Cerebellar nuclear complex (tissue), 1 donor: ENCODE measurements at places on chromosomes 3 and 15.

GRCh38 chr15:67601073-67601472 lies 58.6 kb downstream of the MAP2K5 start:
- no peak for DNase-seq

DNA sequence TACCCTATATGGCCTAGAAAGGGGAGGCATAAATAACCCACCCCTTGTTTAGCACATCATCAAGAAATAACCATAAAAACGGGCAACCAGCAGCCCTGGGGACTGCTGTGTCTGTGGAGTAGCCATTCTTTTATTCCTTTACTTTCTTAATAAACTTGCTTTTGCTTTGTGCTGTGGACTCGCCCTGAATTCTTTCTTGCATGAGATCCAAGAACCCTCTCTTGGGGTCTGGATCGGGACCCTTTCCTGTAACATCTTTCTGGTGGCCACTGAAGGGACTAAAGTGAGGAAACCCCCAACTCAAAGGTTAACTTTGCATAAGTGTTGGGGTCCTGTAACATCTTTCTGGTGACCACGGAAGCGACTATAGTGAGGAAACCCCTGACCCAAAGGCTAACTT lies 15.7 kb upstream of the HHATL start:
- DNase-seq: no peak

GRCh38 chr3:146948985-146949384 lies 343.8 kb upstream of the PLSCR5 start:
- no peak for DNase-seq

- no peak for DNase-seq
These were observed 236.8 kb upstream of the UBE2E2 start for GRCh38 chr3:22966349-22966748.

GRCh38 chr15:64209680-64210334 lies 47.0 kb upstream of the PPIB start:
- DNase-seq: no peak

DNA sequence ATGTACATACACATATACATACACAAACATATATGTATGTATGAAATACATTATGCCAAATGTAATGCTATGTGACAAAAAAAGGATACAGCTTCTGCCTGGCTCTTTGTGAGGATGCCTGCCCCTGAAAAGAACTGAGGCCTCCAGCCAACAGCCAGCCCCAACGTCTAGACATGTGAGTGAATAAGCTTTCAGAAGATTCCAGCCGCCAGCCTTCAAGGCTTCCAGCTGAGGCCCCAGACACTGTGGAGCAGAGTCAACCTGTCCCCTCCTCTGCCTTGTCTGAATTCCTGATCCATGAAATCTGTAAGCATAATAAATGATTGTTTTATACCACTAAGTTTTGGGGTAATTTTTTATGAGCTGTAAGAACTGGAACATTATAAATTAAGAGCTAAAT lies 24.7 kb downstream of the GXYLT2 start:
- no peak for DNase-seq

GRCh38 chr3:50608278-50608677 lies 3.3 kb downstream of the CISH start:
- DNase-seq: no peak

DNA sequence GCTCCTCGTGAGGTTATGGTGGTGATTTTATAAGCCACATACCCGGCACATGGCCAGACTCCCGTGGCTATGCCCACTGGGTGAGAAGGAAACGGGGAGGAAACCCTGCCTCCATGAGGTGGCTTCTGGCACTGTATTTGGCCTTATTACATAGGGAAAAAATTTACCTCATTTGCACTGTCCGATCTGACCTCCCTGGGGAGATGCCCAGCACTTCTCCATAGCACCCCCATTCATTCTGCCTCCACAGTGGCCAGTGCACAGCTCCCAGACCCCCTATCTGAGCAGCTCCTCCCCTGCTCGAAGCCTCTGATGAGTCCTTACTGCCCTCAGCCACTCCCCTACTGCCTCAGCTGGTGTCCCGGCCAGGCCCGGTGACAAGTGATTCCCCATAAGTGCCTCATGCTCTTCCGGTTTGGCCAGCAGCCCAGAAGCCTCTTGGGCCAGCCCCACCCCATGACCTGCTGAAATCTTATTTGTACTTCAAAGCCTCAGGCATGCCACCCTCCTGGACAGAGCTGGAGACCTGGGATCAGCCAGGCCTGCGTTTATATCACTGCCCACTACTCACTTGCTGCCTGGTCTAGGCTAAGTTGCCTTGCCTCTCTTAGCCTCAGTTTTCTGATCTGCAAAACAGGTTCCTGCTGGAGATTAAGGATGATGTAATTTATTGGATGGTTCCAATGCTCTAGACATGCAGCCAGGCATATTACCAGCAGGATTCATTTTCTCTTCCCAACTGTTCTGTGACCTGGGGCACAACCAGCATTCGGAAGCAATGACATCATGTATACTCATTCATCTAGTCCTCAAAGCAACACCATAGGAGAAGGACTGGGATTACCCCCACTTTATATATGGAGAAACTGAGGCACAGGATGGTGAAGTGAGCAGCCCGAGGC lies 30.6 kb upstream of the SLC6A6 start:
- no peak for DNase-seq

- DNase-seq: no peak
These were observed 93.8 kb upstream of the KBTBD8 start for GRCh38 chr3:66904336-66904735.

DNA sequence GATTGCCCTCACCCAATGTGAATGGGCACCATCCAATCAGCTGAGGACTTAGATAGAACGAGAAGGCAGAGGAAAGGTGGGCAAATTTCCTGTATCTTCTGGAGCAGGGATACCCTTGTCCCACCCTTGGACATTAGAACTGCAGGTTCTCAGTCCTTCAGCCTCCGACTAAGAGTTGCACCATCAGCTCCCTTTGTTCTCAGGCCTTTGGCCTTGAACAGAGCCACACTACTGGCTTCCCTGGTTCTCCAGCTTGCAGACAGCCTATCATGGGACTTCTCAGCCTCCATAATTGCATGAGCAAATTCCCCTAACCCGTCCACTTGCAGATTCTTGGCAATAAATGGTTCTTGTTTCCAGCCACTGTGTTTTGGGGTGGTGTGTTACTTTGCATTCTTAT lies 102.4 kb downstream of the LSM3 start:
- no peak for DNase-seq

DNA sequence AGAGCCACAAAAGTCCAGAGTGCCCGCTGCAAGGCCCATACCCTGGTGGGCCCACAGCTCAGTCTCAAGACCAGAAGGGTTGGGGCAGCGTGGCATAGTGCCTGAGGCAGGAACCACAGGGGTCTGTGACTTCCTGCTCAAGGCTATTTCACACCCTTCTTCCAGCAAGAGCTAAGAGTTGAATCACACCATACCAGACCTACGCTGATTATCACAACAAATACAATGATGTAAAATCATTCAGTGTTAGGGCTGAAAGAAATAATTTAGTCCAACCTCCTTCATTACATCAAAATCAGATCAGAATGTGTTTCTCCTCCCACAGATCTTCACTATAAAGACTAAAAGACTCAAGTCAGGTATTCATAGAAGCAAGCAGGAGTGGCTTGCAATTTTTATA lies 27.8 kb upstream of the ST8SIA2 start:
- no peak for DNase-seq

- DNase-seq: no peak
These were observed 891 bp upstream of the TOP2B start for GRCh38 chr3:25665315-25666280.

DNA sequence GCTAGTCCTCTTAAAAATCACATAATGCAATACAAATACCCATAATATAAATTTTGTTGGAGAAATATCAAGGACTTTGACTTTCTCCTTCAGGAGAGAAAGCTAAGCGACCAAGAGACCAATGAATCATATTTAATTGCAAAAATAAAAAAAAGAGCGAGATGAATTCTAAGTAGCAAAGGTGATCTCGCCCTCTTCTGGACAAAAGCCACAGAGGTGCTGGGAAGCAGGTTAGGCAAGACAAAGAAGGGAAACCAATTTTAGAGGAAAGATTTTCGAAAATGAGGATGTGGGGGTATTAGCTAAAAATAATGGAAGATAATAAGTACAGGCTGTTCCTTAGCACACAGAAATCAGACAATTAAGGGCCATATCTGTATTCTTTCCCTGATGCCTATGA lies 111.4 kb upstream of the PLAAT1 start:
- no peak for DNase-seq

DNA sequence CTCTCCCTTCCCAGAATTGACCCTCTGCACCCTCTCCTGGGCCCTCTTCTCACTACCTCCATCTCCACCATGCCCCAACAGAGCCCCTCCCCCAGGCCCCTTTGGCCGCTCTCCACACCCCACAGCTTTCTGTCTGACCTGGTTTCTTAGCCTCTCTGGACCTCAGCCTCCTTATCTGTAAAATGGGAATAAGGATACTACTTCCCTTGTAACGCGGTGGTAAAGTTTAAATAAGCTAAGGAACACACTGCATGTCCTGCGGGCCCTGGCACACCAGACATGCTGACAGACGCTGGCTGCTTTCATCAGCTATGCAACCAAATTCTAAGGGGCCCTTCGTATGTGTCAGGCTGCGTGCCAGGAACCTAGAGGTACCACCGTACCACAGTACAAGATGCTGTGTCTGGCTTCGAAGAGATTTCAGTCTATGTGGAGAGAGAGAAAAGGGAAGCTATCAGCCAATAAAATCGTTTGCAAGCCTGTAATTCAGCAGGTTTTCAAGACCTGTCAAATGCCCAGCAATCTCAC lies 777 bp upstream of the SLC51A start:
- DNase-seq: no peak

DNA sequence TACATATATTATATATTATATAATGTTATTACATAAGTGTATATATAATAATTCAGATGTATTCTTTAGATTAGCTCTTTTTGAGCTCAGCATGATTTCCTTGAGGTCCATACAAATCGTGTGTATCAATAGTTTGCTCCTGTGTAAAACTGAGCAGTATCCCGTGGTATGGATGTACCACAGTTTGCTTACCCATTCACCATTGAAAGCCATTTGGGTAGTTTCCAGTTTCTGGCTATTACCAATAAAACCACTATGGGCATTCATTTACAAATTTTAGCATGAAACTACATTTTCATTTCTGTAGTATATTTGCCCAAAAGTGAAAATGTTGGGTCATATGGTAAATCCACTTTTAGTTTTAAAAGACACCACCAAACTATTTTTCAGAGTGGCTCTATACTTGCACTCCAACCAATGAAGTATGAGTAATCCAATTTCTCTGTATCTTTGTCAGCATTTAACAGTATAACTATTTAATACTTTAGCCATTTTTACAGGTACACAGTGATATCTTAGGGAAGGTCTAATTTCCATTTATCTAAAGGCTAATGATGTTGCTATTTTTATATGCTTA lies 1361.4 kb upstream of the GBE1 start:
- DNase-seq: no peak

DNA sequence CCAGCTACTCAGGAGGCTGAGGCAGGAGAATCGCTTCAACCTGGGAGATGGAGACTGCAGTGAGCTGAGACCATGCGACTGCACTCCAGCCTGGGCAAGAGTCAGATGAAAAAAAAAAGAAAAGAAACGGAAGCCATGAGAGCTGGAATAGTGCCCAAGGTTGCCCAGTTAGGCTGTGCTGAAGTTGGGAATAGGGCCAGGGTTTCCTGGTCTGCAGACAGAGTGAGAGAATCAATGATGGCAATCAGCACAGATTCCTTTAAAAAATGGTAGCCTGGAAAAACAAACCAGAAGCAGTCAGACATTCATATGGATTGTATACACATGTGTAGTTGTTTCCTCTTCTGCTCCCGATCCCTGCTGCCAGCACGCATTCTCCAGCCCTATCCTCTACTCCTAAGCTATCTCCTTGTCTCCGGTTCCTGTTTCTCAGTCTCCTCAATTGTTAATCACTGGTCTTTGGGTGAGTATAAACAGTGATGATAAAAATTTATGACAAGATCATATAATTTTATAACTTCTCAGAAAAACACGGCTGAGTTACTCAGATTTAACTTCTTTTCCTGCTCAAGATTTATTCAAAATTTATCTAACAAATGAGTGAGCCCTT lies 316.2 kb upstream of the UMPS start:
- DNase-seq: no peak

DNA sequence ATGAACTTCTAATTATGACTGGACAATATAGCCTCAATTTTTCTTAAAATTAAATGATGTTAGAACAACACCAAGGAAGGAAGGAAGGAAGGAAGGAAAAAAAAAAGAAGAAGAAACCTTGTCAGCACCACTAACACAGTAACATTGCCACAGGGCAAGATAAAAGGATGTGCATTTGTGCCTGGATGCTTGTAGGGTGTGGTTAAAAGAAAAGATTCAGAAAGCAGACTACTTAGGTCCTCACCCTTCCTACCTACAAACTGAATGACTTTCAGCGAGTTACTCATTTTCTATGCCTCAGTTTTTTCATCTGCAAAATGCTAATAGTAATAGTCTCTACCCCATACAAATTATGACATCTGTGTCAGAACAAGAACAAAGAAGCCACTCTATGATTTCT lies 778.3 kb downstream of the MCTP2 start:
- no peak for DNase-seq

GRCh38 chr3:30305021-30305420 lies 301.4 kb upstream of the TGFBR2 start:
- no peak for DNase-seq

DNA sequence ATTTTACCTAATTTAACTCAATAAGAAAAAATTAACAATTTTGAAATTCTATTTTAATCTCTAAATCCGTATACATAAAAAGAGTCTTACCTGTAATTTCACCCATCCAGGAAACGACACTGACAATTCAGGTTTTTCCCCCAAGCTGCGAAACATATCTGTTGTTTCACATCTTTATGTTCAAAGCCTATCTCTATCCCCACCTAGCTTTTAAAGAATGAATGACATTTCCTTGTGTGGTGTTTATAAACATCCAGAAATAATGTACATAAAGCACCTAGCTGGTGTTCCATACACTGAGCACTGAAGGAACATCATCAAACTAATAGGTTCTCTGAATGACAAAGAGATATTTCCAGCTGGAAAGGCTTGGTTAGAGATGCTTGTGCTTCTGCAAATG lies 867.8 kb downstream of the SQOR start:
- DNase-seq: no peak

GRCh38 chr15:84905016-84905916 lies 20.8 kb downstream of the SLC28A1 start:
- no peak for DNase-seq

DNA sequence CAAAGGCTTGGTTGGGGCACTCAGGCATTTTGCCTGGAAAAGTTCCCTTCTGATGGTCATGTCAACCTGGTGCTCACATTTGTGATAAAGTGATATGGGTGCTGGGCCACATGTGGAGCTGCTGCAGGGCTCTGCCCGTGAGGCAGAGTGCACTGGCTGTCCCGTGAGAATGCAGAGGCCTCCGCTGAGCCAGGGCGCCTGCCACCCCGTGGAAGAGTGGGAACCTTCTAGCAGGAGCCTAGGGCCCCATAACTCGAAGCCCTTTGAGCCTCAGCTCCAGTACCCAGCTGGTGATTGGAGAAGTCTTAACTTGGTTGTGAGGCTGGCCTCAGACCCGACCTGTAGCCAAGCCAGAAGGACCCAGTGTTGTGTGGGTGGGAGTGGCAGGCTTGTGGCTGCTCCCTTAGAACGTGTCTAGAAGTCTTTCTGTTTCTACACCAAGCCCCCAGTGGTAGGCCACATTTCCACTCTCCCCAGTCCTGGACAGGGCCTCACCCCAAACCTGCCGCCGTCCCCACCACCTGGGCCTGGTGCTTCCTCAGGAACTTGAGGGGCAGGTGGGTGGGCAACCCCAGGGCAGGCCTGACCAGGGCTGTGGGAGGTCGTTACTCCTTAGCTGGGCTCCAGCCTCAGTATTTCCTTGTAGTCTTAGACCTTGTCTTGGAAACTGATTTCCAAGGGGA lies 19.7 kb downstream of the SEC61A1 start:
- no peak for DNase-seq
